A549 treated with CORT108297 at 1 μM for 4 hours (cell line): ENCODE measurements at places on chromosomes 6 and 20. TPM values are rescaled to one million over a fixed set of nuclear protein-coding genes. Genes with fewer than 3 reads are reported as not detected.

TBX18 gene
- total RNA-seq: 16.3 to 23.7 TPM (median 20.5 TPM) in 5 replicates

ARG1 gene
- total RNA-seq: not detected in 5 replicates

LGSN gene
- total RNA-seq: 2.6 to 3.7 TPM (median 3.3 TPM) in 5 replicates

MPIG6B gene
- total RNA-seq: not detected in 5 replicates

LSM2 gene
- 48.5 to 67.7 TPM (median 60.4 TPM) in 5 replicates for total RNA-seq

ZNF334 gene
- not detected in 5 replicates for total RNA-seq

AGPAT4 gene
- 2.9 to 5.0 TPM (median 4.6 TPM) in 5 replicates for total RNA-seq

OR2J1 gene
- not detected in 5 replicates for total RNA-seq

BPIFB2 gene
- not detected in 5 replicates for total RNA-seq

F13A1 gene
- not detected in 5 replicates for total RNA-seq

TMEM217 gene
- 0.54 to 1.3 TPM (median 0.75 TPM) in 5 replicates for total RNA-seq

SLC22A7 gene
- not detected in 5 replicates for total RNA-seq

SRSF12 gene
- 0.82 to 1.5 TPM (median 1.3 TPM) in 5 replicates for total RNA-seq

TMC2 gene
- not detected in 5 replicates for total RNA-seq

PSORS1C2 gene
- total RNA-seq: not detected in 5 replicates

BPIFB1 gene
- 0.07 to 0.22 TPM (median 0.14 TPM) in 3 of 5 replicates, not detected in the others for total RNA-seq

GGTLC1 gene
- not detected in 5 replicates for total RNA-seq

CRISP3 gene
- total RNA-seq: not detected in 5 replicates

CTAGE9 gene
- not detected in 5 replicates for total RNA-seq

SEL1L2 gene
- not detected in 5 replicates for total RNA-seq

AKAP12 gene
- 94.8 to 169 TPM (median 161 TPM) in 5 replicates for total RNA-seq

HLA-DPA1 gene
- 0.05 to 0.22 TPM in 2 of 5 replicates, not detected in the others for total RNA-seq

CYP39A1 gene
- 0.03 to 0.09 TPM (median 0.05 TPM) in 4 of 5 replicates, not detected in the other for total RNA-seq

PTCRA gene
- total RNA-seq: not detected in 5 replicates

NOTCH4 gene
- 0.36 to 0.78 TPM (median 0.66 TPM) in 5 replicates for total RNA-seq

GLP1R gene
- not detected in 5 replicates for total RNA-seq

KLHDC3 gene
- 24.9 to 33.1 TPM (median 30.2 TPM) in 5 replicates for total RNA-seq

GHRH gene
- total RNA-seq: not detected in 5 replicates

MAP7 gene
- 24.3 to 31.9 TPM (median 31.5 TPM) in 5 replicates for total RNA-seq

TSHZ2 gene
- not detected in 5 replicates for total RNA-seq

ALDH8A1 gene
- 0.11 to 0.16 TPM (median 0.15 TPM) in 5 replicates for total RNA-seq

SLC35F1 gene
- not detected in 5 replicates for total RNA-seq

EPB41L1 gene
- 48.6 to 70.8 TPM (median 64.3 TPM) in 5 replicates for total RNA-seq

NOX3 gene
- not detected in 5 replicates for total RNA-seq

LY6G5C gene
- total RNA-seq: 1.1 to 2.0 TPM (median 1.6 TPM) in 5 replicates

TRIM15 gene
- 0.08 to 0.09 TPM in 2 of 5 replicates, not detected in the others for total RNA-seq

HSPA12B gene
- 0.35 to 0.62 TPM (median 0.50 TPM) in 5 replicates for total RNA-seq

TMEM170B gene
- 0.60 to 0.95 TPM (median 0.90 TPM) in 5 replicates for total RNA-seq

PNPLA1 gene
- not detected in 5 replicates for total RNA-seq

OR2W1 gene
- not detected in 5 replicates for total RNA-seq

HTR1B gene
- total RNA-seq: 0.05 to 0.19 TPM (median 0.10 TPM) in 5 replicates

ZNF165 gene
- total RNA-seq: 0.93 to 1.1 TPM (median 0.98 TPM) in 5 replicates

ENPP1 gene
- 1.2 to 1.6 TPM (median 1.5 TPM) in 5 replicates for total RNA-seq

BTNL2 gene
- not detected in 5 replicates for total RNA-seq

NKAPL gene
- total RNA-seq: not detected in 5 replicates

PACRG gene
- total RNA-seq: 0.12 TPM in 1 of 5 replicates, not detected in the others

COL21A1 gene
- 0.72 to 1.1 TPM (median 0.76 TPM) in 5 replicates for total RNA-seq

PAQR8 gene
- total RNA-seq: 0.76 to 1.1 TPM (median 0.98 TPM) in 5 replicates

TRIM40 gene
- not detected in 5 replicates for total RNA-seq

LHFPL5 gene
- total RNA-seq: 0.20 to 0.23 TPM in 2 of 5 replicates, not detected in the others

SLC24A3 gene
- total RNA-seq: 0.02 TPM in 1 of 5 replicates, not detected in the others

DSP gene
- 32.3 to 49.0 TPM (median 42.9 TPM) in 5 replicates for total RNA-seq

KCNB1 gene
- total RNA-seq: 0.16 to 0.42 TPM (median 0.25 TPM) in 5 replicates

ELMO2 gene
- 18.7 to 21.5 TPM (median 20.5 TPM) in 5 replicates for total RNA-seq

BCAS4 gene
- 27.0 to 32.9 TPM (median 31.1 TPM) in 5 replicates for total RNA-seq

PLCB4 gene
- total RNA-seq: 12.5 to 18.1 TPM (median 14.7 TPM) in 5 replicates

KIF6 gene
- 0.13 to 0.33 TPM (median 0.16 TPM) in 5 replicates for total RNA-seq
